ENCODE measurements at places on chromosomes 1 and 21.
A peak's percentile ranks its signal among the peaks of the same experiment; 100 is the strongest.

- DNase-seq = no peak
These were observed 16.8 kb downstream of the TNFSF4 start for GRCh38 chr1:173190101-173190936.

- no peak for DNase-seq
These were observed 207.8 kb downstream of the TOMM20 start for GRCh38 chr1:234920843-234921140.

DNA sequence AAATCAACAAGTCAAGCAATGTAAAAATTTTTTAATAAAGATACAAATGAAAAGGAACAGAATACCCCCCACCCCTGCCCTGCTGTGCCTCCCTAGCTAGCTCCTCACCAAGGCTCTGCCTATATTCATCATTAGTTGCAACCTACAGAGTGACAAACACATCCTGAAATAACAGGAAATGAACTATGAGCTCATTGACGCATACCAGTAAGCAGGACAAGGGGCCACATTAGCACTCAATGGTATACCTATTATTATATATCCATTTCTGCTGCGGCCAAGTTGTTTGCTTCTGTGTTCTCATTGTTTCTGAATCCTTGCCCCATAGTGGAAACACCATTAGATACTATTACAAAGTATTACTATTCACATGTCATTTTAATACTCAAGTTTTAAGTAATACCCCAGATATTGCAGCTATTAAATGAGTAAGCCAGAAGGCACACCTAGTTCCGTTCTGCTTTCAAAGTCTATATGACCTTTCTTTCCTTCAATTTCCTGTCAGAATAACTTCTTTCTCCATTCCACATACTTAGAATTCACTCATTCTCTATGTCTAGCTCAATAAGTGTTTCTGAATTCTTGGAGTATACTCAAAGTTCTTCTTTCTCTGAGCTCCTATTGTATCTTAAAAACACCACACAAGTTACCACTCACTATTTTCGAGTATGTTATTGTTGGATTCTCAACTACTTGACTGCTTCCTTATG lies 1214.9 kb downstream of the PLA2G4A start:
- no peak for DNase-seq

- no peak for DNase-seq
These were observed 70.5 kb upstream of the GADD45A start for GRCh38 chr1:67614511-67614934.

DNA sequence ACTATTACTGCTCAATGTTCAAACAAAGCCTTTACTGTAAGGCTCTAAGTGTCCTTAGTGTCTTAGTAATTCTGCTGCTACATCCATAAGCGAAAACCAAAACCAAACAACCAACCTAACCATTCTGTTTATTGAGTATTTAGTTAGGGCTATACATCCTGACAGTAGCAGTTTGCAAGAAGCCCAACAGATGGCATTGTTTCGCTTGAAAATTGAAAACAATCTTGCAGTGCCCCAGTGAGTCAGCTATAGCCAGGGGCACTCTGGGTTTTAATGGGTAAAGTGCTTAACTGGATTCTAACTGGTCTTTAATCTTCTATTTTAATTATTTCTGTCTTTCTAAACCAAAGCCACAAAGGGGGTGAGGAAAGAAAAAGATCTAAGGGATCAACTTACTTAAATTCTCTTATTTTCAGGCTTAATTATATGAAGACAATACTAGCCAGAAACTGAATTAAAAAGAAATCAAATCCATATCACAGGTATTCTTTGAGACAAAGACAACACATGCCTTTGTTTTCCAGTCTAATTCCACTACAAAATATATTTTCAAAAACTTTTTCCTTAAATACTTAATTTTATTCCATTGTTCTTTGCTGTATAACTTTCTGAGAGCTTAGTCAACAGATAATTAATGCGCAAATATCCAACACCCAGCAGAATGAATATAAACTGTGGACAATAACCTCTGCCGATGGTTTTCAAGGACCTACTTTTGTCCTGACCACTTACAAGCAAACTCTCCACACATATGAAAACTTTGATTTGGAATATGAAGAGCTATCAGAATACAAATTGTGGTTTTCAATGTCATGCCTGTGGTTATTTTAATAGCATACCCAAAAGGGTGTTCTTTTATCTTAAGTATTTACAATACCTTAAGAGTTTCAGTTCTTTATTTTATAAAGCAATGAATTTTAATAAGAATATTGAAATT lies 15.2 kb downstream of the POGZ start:
- peak; percentile 50 for DNase-seq

- no peak for DNase-seq
These were observed 24.7 kb downstream of the INAVA start for GRCh38 chr1:200919386-200919785.

DNA sequence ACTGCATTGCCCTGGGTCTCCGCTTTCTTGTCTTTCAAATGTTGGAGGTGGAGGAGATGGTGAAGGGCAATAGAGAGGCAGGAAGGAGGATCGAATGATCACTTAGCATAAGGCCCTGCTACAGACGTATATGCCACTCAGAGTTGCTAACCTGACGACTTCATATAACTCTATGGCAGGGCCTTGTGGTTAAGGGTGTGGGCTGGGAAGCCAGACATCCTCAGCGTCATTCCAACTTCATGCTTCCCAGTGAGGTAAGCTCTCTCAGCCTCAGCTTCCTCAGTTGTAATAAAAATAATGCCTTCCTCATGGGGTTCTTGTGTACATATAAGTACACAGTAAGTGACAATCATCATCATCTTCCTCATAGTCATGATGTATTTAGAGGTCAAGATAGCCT lies 54.6 kb downstream of the CASQ2 start:
- DNase-seq = no peak

GRCh38 chr1:58791106-58791505 lies 7.3 kb upstream of the JUN start:
- DNase-seq = no peak
